AG20443 (cell line): ENCODE measurements at places on chromosomes 2 and 18.
A peak's percentile ranks its signal among the peaks of the same experiment; 100 is the strongest.

- no peak for DNase-seq
These were observed 47.6 kb upstream of the TSPYL6 start for GRCh38 chr2:54303631-54304030.

GRCh38 chr2:174516501-174517378 is 29.9 kb upstream of the GPR155 start:
- DNase-seq, result no peak

GRCh38 chr2:219592736-219593135 is 4.9 kb upstream of the STK11IP start:
- no peak for DNase-seq

GRCh38 chr2:136162438-136162837 is 44.5 kb upstream of the CXCR4 start:
- no peak for DNase-seq

GRCh38 chr2:40439473-40439872 is 12.4 kb downstream of the SLC8A1 start:
- no peak for DNase-seq

DNA sequence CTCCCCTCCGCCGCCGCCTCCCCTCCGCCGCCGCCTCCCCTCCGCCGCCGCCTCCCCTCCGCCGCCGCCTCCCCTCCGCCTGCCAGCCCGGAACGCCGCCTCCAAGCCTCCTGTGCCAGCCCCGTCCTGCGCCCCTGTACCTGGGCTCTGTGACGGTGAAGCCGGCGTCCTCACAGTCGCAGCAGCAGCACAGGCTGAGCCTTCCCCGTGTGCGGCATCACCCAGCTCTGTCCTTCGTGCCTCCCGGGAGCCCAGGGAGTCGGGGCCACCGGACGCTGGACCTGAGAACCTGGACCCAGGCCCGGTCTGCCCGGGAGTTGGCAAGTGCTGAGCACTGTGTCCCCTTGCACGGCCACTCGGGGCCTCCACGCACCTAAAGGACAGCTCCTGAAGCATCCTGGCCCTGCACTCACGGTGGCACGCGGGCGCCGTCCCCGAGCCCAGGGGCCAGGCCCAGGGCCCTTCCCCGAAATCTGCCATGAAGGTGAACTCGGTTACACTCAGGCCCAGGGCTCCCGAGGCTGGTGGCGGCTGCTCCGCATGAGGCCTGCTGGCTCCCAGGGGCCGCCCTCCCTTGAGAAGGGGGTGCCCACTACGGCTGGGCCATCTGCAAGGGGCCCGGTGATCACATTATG is 32.9 kb downstream of the RTP5 start:
- no peak for DNase-seq

DNA sequence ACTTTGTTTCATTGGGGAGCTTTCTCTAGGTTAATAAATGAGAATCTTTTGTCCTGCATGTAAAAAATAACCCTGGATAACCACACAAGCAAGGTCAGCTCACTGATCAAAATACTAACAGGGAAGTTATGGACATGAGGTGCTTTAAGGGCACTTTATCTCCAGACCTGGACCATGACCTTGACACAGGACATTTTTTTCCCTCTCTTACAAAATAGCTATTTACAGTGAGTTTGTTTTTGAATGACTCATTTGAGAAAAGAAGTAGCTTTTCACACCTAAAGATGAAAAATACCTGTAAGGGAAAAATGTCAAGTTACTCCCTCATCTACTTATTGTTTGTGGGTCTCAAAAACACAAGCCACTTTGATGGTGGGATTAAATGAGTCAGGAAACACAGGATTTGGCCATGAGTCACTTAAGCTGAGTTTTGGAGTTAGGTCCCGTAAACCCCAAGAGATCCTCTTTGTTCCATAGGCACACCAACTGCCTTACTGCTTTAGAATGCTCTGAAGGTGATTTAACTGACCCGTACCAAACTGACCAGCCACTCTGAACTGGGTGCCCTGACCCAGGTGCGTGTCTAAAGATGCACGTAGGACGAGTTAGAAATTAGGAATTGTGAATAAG is 479.3 kb upstream of the NXPH2 start:
- DNase-seq, result no peak

DNA sequence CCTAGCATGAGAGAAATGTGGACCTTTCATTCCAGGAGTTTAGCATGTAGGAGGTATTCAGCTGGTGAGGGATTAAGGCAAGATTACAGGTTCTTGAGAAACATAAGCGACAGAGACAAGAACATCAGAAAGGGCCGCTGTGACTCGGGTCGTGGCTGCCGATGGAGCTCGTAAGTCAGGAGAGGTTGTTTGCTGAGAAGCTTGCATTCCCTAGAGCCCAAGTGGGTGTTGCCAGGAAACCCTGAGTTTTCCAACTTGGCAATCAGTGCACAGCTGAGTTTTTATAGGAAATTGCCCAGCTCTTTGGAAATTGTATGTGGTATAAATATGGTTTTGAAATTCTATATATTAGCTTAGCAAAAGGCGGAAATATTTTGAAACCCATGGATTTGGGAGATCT is 46.4 kb upstream of the CYP1B1 start:
- peak; percentile 49 for DNase-seq

DNA sequence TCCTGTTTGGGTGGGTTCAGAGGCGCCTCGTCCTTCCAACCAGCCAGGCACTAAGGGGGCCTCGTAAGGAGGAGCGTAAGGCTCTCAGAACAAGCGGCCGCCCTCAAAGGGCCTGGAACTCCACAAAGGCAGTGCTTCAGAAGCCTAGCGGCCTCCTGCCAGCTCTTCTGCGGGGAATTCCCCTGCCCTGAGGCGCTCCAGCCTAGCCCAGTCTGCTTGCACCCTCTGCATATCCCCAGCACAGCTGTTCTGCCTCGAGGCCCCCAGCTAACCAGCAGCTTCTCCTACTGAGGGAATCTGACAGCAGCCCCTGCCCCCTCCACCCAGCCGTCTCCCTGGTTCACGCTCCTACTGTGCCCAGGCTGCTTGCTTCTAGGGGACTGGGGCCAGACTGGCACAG is 265.9 kb downstream of the TFCP2L1 start:
- no peak for DNase-seq

GRCh38 chr18:50014606-50015005 is 180.3 kb downstream of the MYO5B start:
- DNase-seq, result no peak

DNA sequence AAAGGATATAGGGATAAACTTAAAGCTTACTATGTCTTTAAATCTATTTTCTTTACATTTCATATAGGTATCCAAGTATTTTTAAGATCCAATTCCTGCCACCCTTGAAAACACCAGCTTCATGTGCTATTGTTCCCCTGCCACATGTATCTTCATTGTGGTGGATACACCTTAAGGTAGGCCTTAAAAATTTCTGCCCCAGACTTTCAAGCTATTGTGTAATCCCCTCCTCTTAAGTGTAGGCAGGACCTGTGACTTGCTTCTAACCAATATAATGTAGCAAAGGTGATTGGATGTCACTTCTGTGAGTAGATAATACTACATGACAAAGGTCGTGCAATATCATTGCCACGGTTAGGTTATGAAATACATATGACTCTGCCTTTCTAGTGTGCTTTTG is 119.5 kb downstream of the RAD51AP2 start:
- no peak for DNase-seq

DNA sequence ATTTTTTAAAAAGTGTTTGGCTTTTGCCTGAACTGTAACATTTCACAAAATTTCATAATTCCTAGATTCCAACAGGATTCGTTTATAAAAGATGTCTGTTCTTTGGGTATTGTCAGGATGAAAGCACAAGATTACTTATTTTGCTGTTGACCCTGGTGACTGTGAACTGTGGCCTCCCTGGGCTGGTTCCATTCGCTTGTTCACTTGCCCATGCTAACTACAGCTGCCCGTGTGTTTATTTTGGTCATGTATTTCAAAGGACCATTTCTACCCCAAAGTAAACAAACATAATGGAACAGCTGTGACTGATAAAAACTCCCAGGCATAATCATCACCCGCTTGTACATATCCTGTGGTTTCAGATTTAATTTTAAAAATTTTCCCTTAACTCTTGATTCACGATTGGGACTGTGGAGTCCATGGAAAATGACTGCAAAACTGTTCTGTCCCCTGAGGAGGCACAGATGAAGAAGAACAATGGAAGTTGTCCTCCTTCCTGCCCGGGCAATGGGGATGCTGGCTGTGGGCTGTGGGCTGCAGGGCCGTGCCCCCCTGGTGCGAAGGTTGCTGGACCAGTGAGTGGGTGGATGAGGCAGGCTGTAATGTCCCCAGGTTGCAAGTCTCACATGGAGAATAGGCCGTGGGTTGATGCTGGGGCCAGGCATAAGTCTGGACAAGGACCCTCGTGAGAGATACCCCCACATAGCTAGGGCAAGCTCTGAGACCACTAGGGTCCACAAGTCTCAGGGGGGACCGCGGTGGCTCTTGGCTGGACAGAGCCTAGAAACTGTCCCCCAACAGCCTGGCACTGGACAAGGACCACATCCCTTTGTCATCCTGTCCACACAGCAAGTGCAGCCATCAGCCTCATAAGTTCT is 28.9 kb upstream of the HDAC4 start:
- DNase-seq, result no peak

DNA sequence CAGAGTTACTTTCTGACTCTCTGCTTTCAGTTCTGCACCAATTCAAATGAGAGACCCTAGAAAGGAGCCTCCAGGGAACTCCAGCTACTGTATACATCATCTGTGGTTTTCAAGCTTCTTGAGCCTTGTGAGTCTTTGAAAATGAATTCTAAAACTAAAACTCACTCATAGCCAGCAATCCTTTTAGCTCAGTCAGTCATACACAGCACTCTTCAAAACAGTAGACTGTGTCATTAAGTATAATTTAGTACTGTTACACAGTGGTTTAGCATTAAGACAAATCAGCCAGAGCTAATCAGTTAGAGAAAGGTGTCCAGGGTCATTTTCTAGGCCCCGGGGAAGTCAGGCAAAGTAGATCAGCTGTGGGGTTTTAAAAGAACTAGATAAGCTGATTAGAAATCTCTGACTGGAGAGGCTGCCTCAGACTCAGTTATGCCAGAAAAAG is 322.1 kb upstream of the THUMPD2 start:
- DNase-seq, result no peak

DNA sequence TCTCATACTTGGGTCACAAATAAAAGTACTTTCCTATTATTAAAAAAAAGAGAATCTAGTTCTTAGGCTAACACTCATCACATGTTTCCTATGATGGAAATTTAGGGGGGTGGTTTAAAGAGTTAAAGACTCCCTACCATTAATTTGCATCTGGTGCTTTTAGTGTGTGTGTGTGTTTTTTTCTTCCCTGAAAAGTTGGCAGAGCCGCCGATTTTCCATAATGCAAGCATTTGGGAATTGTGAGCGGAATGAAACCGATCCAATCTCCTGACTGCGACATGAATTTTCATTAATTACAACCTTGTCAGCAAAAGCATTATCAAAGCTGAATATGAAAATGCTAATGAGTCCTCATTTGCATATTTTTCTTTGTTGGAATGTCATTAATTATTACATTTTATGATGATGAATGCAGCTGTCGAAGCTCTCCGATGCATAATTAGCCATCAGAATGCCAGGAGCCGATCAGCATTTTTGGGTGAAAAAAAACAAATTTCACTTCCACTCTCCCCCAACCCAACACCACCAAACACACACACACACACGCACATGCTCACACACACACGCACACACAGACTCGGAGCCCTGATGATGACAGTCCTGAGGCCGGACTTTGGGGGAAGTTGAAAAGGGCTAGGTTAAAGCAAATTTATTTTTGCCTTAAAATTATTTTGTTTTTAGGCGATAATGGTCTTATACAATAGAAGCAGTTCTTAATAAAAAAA is 165.4 kb downstream of the TCF4 start:
- DNase-seq, result peak; percentile 52

DNA sequence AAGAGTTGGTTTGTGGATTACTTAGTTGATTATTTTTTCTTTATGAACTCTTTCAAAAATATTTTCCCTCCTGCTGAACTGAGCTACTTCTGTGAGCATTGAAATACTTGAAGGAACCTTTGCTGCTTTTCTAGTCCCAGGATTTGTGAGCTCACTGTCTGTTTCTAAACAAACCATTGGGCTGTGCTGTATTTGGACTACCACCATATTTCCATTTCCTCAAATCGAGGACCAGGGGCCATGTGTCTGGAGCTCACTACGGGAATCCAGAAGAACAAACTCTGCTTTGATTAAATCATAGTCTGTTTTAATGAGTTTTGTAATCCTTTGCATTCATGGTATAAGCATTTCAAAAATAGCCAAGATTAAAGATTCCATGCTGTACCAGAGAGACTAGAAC is 1.3 kb downstream of the MRPL33 start:
- DNase-seq, result no peak

DNA sequence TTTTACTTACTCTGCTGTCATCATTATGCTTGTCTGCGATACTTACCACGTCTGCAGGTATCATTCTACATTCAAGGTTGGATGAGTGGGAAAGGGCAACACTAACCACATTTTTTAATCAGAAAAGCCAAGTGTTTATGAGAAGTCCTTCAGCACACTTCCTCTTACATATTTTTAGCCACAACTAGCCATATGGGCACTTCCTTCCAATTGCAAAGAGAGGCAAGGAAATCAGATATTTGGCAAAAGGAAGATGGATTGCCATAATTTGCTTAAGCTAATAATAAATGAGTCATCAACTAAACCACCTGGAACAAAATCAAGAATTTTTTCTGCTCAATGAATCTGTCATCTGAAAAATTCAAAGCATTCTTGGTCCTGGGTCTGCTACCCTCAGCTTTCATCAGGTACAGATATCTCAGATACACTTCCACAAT is 16.7 kb upstream of the MRO start:
- DNase-seq, result no peak

DNA sequence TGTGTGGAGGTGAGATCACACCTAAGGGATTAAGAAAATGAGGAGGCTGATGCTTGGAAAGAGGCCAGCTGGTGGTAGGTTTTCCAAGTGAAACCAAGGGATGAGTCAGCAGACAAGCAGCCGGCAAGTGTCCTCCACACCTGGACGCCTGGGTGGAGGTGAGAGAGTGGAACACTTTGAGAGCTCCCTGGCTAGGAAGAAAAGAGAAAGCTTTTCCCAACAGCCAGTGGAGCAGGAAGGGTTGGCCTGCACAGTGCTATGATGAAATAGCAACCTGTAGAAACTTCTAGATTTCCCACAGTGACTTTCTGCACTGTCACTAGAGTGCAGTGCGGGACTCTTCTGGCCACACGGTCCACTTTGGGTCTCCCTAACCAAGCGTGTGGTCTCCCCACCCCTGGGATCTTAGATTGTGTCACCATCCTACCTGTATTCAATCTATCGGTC is 19.6 kb upstream of the IL37 start:
- no peak for DNase-seq

DNA sequence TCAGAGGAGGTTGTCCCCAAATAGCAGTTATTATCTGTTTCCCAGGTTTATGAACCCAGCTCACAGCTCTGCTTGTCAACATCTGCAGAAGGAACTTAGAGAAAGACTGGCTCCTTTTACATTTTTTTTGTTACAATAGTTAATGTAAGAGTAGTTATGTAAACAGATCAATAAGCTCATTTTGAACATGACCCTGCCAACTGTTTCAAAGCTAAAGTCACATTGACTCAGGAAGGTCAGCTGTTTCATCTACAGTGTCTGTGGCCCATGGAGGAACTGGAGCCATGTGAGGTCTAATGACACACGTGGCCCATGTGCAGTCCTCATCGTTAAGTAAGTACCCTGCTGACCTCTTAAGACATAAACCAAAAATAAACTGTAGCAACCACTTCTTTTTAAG is 97.1 kb downstream of the SH3RF3 start:
- DNase-seq, result no peak
